ENCODE measurements at places on chromosomes 3 and 15. TPM values are rescaled to one million over a fixed set of nuclear protein-coding genes. Genes with fewer than 3 reads are reported as not detected.

DNA sequence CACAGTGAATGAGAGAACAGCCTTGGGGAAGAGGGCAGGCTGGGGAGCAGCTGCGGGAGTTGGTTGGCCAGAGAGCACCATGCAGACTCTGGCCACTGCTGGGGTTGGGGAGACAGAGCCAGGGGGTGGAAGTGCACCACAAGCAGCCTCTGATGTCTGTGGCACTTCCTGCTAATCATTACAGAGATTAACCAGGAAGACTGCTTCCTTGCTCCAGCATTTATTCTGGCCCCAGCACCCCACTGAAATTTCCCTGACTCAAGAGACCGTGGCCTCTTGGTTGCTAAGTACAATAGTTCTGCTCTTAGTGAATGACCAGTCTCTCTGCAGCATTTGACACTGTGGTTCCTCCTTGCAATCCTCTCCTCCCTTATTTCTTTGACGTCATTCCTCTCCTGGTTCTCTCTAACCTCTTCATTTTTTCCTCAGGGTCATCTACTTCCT is 266.2 kb upstream of the ROPN1 start:
- H3K36me3 ChIP-seq: no peaks in the 10 kb centered on the region
- H3K4me1 ChIP-seq: peaks cover 48% of the 10 kb centered on the region
- no peak for DNase-seq
- no peaks in the 10 kb centered on the region for H3K27me3 ChIP-seq
- H3K27ac ChIP-seq: no peak overlapping the region

DNA sequence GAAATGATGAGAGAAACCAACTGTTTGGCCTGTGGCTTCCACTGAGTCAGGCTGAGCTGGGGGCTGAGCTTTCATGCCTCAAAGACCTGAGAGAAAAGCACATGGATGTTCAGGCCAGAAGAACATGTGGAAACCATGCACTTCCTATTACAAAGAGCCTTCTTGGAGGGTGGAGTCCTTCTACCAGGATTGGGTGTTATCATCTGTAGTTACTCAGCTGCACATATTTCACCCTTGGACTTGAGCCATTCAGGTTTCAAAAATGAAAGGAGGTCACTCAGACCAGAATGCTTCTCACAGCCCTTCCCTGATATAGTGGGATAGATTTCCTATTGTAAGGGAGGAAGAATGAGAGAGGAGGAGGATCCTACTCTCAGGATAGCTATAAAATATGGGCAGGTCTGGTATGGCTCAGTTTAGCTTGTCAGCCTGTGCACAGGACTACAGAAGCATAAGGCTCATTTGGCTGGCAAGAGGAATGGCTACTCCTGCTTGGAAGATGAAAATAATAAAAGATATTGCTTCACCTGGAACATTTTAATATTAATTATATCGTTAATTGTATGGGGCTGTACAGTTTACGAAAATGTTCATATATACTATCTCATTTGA is 173.6 kb upstream of the TMC3 start:
- no peak overlapping the region for H3K4me3 ChIP-seq
- H3K27me3 ChIP-seq: no peaks in the 10 kb centered on the region
- no peak for DNase-seq
- no peaks in the 10 kb centered on the region for H3K4me1 ChIP-seq

GRCh38 chr3:140903196-140903595 is 38.4 kb upstream of the SLC25A36 start:
- no peaks in the 10 kb centered on the region for H3K27me3 ChIP-seq
- DNase-seq: no peak
- H3K36me3 ChIP-seq: no peaks in the 10 kb centered on the region
- no peaks in the 10 kb centered on the region for H3K4me1 ChIP-seq

DNA sequence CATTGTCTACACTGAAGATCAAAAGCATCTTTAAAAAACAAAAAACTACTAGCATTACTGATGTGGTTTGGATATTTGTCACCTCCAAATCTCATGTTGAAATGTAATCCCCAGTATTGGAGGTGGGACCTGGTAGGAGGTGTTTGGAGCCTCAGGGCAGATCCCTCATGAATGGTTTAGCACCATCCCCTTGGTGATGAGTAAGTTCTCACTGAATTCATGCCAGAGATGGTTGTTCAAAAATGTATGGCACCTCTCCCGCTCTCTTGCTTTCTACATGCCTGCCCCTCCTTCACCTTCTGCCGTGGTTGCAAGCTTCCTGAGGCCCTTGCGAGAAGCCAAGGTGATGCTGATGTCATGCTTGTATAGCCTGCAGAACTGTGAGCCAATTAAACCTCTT is 136.6 kb upstream of the FHIT start:
- H3K36me3 ChIP-seq: no peaks in the 10 kb centered on the region
- no peak for DNase-seq
- H3K27me3 ChIP-seq: no peaks in the 10 kb centered on the region
- H3K4me1 ChIP-seq: no peaks in the 10 kb centered on the region
- no peak overlapping the region for H3K27ac ChIP-seq

DNA sequence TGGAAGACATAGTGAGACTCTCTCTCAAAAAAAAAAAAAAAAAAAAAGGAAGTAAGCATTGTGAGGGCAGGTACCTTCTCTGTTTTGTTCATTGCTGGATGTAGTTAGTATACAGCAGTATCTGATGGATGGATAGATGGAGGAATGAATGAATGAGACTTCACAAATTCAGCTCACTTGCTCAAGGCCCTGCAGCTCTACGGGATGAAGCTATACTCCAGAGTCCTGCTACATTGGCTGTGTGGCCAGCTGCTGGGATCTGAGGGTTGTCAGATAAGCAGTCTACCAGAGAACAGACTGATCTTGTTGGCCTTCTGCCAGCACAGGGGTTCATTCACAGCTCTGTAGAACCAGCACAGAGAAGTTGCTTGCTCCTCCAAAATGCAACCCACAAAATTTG is 35.0 kb downstream of the MLH1 start:
- H3K4me1 ChIP-seq: peaks cover 21% of the 10 kb centered on the region
- no peak for DNase-seq
- H3K4me3 ChIP-seq: no peak overlapping the region

Gene CCR3
- not detected for total RNA-seq

- no peaks in the 10 kb centered on the region for H3K36me3 ChIP-seq
- H3K27me3 ChIP-seq: no peaks in the 10 kb centered on the region
- DNase-seq: no peak
Observed at GRCh38 chr3:194775731-194776130, 90.0 kb downstream of the FAM43A start.

- H3K4me1 ChIP-seq: peaks cover 31% of the 10 kb centered on the region
- no peak for DNase-seq
- H3K27me3 ChIP-seq: no peaks in the 10 kb centered on the region
Observed at GRCh38 chr15:67885861-67886260, 46.0 kb upstream of the RNU6-1 start.

DNA sequence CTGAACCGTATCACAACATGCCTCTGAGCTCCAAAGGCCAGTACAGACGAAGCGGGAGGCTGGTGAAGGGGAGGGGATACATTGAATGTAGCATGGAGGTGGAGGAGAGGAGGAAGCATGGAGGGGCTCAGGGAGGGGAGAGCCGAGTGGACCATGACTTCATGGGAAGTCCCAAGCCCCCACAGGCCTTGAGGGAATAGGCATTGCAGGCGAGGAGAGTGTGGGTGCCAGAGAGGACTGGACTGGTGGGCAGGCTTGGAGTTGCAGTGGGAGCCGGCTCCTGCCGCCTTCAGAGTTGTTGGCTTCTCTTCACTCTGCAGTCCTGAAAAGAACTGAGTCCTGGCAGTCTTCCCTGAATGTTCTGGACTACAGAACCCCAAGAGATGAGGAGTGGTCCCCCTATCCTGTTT is 3.3 kb upstream of the RNU6-1 start:
- no peak for DNase-seq
- no peaks in the 10 kb centered on the region for H3K36me3 ChIP-seq
- peaks cover 15% of the 10 kb centered on the region for H3K4me1 ChIP-seq

DNA sequence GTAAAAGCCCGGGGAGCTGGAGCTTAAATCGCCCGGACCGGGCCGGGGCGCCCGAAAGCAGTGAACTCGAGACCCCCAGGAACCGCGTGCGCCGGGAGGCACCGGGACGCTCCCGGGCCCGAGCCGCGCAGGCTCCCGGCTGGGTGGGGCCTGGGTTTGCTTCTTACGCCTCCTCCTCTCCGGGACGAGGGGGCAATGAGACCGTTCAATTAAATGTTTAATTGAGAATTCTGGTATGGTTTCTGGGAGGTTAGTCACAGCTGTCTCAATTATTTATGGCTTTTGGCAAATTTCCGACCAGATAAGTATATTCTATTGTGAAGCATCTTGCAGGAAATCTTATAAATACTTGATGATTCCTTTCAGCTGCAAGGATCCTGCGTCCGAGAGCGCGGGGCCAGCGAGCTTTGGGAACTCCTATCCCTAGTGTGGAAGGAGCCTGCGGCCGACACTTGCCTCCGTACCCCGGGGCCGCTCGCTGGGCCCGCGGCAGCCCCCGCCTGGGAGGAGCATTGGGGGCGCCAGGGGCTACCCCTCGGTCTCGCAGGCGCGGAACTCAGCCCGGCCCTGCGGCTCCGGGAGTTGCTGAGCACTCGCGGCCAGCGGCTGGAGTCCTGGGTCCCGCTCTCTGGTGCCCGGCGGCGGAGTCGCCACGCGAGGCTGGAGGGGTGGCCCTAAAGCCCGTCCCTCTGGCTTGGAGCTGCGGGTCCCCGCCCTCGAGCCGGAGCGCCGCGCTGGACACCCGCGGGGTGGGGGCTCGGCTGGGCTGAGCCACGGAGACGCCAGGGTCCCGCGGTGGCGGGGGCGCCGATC is 10.3 kb downstream of the ISL2 start:
- peak overlapping the region; percentile 63 for H3K4me3 ChIP-seq
- H3K36me3 ChIP-seq: no peaks in the 10 kb centered on the region
- DNase-seq: no peak
- peaks cover 18% of the 10 kb centered on the region for H3K27me3 ChIP-seq
- peaks cover 25% of the 10 kb centered on the region for H3K4me1 ChIP-seq
- H3K27ac ChIP-seq: peak overlapping the region; percentile 59

Gene CHST13
- total RNA-seq: 0.95 TPM

Gene SLC35G2
- 0.68 TPM for total RNA-seq

GRCh38 chr3:52372822-52373504 is 56.8 kb downstream of the DNAH1 start:
- H3K36me3 ChIP-seq: peaks cover 30% of the 10 kb centered on the region
- H3K27me3 ChIP-seq: no peaks in the 10 kb centered on the region
- DNase-seq: no peak
- peak overlapping the region; percentile 2 for H3K4me3 ChIP-seq
- H3K27ac ChIP-seq: no peak overlapping the region
